Inflammatory macrophage treated with lipopolysaccharide for 1 hour (primary cell): ENCODE measurements at places on chromosomes 3 and 15.

DNA sequence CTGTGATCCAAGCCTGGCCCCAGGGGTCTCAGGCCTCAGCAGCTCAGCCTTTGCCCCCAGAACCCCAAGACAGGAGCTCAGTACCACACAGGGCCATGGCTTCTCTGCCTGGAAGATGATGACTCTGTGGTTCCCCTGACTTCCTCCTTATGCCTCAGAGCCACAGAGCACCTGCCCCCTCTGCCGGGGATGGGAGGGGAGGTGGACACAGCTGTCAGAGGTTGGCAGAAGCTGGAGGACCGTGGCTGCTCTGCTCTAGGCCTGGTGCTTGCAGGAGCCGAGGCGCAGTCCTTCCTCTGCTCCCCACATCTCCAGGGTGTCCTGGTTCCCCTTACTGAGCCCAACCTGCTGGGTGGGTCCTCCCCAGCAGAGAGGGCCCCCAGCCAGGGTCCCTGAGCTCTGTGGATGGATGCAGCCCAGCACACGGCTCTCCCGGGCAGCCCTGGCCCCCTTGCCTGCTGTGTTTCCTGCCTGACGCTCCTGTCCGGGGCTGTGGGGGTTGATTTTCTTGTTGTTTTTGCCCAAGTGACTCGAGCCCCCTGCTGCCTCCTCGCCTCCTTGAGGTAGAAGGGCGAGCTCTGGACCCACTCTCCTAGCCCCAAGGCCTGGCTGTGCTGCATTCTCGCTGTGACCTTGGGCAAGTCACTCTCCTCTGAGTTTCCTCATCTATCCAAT, 36.6 kb downstream of the PSTPIP1 start:
- DNase-seq: no peak

- no peak for DNase-seq
These were observed 109.7 kb downstream of the LRRC49 start for GRCh38 chr15:71002316-71002715.

DNA sequence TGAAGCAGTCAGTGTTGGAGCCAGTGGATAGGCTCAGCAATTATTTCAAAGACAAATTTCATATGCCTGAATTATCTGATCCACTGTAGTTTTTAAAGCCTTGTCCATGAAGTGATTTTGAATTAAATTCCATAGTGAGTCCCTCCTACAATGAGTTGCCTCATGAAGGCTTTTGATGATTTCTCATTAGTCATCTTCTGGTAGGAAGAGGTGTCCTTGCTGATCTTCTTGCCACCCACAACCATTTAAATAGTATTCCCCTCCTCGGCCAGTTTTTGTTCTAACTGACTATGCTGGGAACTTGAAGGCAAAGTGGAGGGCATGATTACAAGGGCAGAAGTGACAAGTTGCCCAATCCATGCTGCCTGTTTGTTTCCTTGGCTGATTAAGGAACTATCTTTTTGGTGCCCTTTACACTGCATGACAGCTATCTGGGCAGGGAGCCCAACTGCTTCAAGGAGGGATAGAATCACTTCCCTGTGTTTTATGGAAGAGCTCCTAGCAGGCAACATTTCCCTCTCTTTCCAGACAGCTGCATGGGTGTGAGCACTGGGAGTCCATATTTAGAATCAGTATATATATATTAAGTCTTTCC, 617.5 kb downstream of the ZPLD1 start:
- peak; percentile 92 for DNase-seq

DNA sequence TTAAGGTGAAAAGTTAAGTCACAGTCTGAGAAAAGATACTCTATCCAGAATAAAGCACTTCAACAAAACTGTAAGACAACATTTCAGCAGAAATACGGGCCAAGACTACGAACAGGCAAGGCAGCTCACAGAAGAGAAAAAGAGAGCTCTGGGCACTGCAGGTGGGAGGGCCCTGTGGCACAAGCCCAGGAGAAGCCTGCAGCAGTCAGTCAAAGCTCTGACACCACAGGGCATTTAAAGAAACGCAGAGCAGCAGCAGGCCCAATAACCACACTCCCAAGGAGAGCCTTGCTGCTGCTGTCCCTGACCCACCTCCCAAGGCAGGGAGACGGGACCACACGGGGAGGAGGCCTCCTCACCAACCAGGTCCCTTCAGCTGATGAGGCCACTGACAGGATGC, 19.2 kb downstream of the CHSY1 start:
- DNase-seq: no peak

DNA sequence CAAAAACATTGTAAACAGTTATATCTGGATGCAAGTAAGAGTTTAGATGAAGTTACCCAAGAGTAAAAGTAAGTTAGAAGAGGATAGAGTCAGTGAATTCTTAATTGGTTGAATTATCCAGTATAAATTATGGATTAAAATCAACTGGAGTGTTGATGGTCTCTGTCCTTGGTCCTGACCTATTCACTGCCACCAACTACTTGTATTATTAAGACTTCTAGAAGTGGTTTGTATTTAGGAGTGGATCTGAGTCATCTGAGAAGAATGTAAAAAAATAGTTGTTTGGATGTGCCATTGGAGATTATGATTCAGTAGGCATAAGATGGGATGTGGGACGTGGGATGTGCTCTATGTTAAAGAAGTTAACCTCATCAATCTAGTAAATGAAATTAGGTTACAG, 86.4 kb downstream of the SYNPR start:
- DNase-seq: no peak

DNA sequence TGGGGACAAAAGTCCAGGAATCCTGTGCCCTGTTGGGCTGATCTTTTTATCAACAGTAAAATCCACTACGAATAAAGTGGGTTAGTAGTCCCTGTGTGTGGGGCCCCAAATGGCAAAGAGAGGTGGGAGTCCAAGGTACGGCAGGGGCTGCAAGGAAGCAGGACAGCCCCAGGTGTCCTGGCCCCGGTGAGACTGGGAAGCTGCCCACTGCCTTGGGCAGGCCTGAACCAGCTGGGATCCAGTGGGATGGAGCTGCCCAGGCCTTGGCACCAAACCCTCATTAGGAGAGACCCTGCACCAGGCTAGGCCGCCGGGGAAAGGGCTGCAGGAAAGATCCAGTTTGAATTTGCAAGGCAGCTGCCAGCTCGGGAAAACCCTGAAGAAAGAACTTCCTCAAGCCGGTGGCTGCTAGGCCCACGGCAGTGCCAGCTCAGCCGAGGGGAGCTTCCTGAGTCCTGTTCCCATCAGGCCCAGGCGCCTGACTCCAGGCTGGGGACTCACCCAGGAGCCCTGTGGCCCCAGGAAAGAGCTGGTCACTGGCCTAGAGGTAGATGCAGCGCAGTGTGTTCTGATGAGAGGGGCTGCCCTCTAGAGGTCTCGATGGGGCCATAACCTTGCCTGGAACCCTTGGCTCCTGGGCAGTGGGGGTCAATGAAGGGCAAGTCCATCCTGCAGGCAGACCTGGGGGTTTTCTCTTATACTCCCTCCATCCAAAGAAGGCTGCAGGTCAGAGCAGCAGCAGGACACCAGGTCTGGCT, 14.4 kb upstream of the GNAI2 start:
- DNase-seq: peak; percentile 57

DNA sequence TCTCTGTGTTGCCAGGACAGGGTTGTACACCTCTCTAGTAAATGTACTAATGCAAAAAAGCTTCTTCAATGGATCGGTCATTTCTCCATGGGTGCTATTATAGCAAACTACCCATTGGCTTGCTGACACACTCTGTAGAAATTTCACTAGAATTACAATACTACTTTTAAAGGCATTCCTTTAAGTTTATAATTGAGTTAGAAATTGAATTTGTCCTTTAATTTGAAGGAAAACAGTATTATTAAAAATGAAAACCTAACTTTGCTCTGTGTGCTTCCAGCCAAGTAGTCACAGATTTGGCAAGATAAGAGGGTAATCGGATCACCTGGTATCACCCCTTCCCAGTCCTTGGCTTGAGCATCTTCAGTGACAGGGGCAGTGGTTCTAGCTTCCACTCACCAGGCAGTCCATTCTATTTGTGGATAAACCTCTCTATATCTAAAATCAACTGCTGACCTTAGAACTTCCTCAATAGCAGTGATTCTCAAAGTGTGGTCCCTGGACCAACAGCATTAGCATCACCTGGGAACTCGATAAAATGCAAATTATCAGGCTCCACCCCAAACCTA, 93.2 kb downstream of the GHSR start:
- DNase-seq: no peak
